ENCODE measurements at places on chromosomes 1 and 21. TPM values are rescaled to one million over a fixed set of nuclear protein-coding genes. Genes with fewer than 3 reads are reported as not detected.

Gene OR2T11
- not detected for total RNA-seq

Gene BMP8B
- total RNA-seq, result 5.2 TPM

Gene U2AF1
- total RNA-seq, result 170 TPM

Gene PIK3CD
- total RNA-seq, result 74.1 TPM

Gene CAPN8
- total RNA-seq, result 67.5 TPM

Gene PROX1
- total RNA-seq, result 4.0 TPM

Gene TGFB2
- total RNA-seq, result 12.6 TPM

Gene NT5C1A
- not detected for total RNA-seq

Gene FCRL5
- not detected for total RNA-seq

Gene RIPK4
- 9.0 TPM for total RNA-seq

Gene DPH5
- 3.1 TPM for total RNA-seq

Gene FCRL1
- not detected for total RNA-seq

Gene TNFRSF14
- total RNA-seq, result 33.2 TPM

Gene ITLN2
- not detected for total RNA-seq

Gene FAF1
- 26.9 TPM for total RNA-seq

Gene SFN
- 33.2 TPM for total RNA-seq

Gene NPR1
- 39.7 TPM for total RNA-seq

Gene SPRR2G
- total RNA-seq, result not detected

Gene SCNM1
- total RNA-seq, result 57.8 TPM

Gene CTSE
- total RNA-seq, result 70.6 TPM

Gene DLGAP3
- not detected for total RNA-seq

Gene FCAMR
- 0.58 TPM for total RNA-seq

Gene KANK4
- 3.2 TPM for total RNA-seq

Gene KRTAP7-1
- not detected for total RNA-seq

Gene IGSF9
- total RNA-seq, result 15.6 TPM

Gene ADAMTS4
- 2.8 TPM for total RNA-seq

Gene CYYR1
- total RNA-seq, result not detected

Gene CCDC185
- total RNA-seq, result not detected

Gene PTCH2
- total RNA-seq, result under 0.01 TPM

Gene TMEM61
- 130 TPM for total RNA-seq

Gene PGLYRP4
- total RNA-seq, result not detected

Gene DCLRE1B
- total RNA-seq, result 3.0 TPM

Gene FCRL6
- total RNA-seq, result not detected

Gene ELAPOR1
- total RNA-seq, result 111 TPM

Gene TMCO4
- total RNA-seq, result 14.5 TPM

Gene CLCA2
- total RNA-seq, result not detected

Gene CBR1
- 90.5 TPM for total RNA-seq

Gene XCL1
- total RNA-seq, result not detected

Gene TMEM9
- total RNA-seq, result 51.8 TPM

Gene CRP
- not detected for total RNA-seq

Gene NMNAT2
- not detected for total RNA-seq

Gene ADAMTSL4
- 11.7 TPM for total RNA-seq

Gene SELE
- 0.87 TPM for total RNA-seq

Gene C4BPA
- total RNA-seq, result not detected

Gene FMN2
- not detected for total RNA-seq

Gene LCE2A
- total RNA-seq, result not detected

Gene EPHA2
- 6.7 TPM for total RNA-seq

Gene PLXNA2
- 185 TPM for total RNA-seq

Gene KRTAP13-2
- not detected for total RNA-seq

Gene C1orf226
- 14.0 TPM for total RNA-seq

Gene CD101
- total RNA-seq, result 0.45 TPM

All from stomach (tissue), 19 donors.